ENCODE measurements at places on chromosomes 11 and 22.

DNA sequence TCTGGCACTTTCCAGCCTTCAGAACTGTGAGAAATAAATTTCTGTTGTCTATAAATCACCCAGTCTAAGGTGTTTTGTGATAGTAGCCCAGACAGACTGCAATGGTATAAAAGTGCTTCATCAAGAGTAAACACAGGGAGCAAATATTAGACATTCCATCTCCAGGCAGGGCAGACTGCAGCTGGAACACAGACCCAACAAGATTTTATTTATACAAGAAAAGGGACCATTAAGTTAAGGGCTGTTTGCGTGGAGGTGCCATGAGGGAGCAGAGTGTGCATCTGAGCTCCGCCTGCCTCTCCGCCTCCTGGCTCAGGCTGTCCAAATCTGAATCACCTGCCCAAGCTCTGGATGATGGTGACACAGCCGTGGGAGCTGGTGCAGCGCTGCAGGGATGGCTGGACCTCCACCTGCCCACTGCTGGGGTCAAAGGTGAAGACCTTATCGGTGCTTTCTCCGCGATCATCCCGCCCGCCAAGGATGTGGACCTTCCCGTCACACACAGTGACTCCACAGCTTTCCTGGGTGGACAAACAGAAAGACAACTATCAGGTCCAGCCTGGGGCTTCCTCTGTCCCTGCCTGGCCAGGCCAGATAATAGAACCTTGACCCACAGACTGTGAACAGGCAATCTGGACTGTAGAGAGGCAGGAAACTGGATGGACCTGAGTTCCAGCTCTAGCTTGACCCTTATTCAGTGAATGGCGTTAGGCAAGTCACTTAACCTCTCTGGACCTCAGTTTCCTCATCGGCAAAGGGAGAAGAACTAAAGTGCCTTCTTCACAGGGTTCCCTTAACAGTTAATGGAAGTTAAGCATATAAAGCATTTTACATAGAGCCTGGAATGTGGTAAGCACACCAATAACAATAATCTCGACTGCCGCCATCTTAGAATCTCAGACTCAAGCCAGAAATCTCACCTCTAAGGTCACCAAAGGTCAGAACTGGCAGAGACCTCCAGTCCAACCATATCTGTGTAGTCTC lies 10.5 kb downstream of the KLHL35 start:
- DNase-seq = no peak

DNA sequence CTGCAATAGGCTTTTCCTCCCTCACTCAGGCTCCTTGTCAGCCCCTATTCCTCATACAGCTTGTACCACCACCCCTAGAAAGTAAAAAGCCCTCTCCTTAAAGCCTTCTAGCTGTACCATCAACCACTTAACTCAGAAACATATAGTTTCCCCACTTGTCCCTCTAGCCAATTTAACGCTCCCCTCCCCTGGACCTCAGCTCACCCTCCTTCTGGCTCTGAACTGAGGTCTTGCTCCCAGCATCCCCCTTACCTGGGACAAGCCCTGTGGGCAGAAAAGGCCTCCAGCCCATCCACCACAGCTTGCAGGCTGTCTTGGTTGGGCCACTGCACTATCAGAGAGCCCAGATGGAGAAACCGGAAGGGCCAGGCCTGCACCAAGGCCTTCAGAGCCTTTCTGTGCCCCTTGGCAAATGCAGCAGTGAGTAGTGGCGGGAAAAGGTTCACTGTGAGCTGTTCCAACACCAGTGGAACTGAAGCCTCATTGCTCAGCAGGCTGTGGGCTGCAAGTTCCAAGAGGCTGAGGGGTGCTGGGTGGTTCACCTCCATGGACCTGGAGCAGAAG lies 12.4 kb upstream of the TOP3B start:
- no peak for DNase-seq

DNA sequence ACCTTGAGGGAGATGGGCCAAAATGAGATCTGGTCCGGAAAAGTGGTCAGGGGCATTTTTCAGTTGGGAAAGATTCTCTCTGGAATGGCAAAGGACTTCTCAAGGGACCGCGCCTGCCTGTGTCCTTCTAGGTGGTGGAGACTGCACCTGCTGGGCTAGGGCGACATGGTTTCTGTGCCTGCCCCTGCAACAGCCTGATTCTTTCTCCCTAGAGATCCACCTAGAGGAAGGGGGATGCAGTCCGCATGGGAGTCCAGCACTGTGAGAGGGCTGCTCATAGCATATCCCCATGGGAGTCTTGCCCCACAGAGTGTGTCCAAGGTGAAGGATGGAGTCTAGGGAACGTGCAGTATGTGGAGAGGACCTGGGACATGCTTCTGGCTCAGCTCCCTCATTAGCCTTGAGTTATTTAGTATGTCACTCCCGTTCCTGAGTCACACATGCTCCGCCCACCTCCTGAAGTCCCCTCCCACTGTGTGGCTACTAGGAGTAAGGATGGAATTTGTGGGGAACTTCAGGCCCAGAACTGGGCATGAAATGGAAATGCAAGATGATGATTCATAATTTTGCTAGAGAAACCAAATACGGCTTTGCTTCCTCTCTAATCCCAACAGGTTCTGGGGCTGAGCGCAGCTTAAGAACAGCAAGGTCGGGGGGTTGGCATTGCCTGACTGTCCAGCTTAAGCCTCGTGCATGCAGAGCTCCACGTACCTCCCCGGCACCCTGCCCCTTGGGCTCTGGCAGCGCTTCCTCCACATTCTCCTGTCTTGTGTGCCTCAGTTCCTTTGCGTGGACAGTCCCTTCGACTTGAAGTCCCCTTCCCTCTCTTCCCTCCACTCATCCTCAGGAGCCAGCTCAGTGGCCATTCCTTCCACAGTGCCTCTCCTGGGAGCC lies 35.0 kb downstream of the GRIK4 start:
- DNase-seq = no peak

DNA sequence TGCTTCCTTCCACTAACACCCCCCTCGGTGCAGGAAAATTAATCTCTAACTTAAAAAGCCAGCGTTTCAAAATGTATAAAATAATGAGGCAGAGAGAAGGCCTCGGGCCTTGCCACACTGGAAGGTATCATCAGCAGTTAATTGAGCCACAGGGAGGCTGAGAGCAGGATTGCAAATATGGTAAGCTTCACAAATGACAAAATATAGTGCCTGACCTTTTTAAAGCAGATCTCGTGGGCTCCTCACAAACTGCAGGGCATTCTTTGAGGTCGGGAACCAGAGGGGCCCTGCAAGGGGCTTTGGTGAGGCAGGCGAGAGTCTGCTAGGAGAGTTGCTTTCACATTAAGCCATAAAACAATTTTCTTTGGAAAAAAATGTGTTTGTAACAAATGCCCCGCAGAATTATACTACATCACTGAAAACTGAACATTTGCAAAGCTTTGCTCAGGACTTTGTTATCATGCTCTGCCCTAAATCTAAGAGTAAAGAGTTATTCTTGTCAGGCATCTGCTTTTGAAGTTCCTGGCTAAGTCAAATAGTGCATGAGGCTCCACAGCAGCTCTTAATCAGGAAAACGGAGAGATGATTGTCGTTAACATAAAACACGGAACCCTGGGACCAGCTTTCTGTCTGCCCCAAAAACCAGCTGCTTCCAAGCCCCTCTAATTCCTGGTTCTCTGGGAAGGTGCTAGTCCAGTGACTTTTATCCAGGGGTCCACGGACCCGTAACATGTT lies 61.4 kb upstream of the SYT13 start:
- DNase-seq = no peak
